ENCODE measurements at places on chromosomes 13 and 19. TPM values are rescaled to one million over a fixed set of nuclear protein-coding genes. Genes with fewer than 3 reads are reported as not detected.

PRTN3 gene
- not detected for total RNA-seq

RPL13A gene
- total RNA-seq, result 3,221 TPM

C19orf85 gene
- not detected for total RNA-seq

ATP7B gene
- total RNA-seq, result 0.91 TPM

KLF2 gene
- 2.7 TPM for total RNA-seq

THSD8 gene
- total RNA-seq, result 29.8 TPM

RASAL3 gene
- 107 TPM for total RNA-seq

DNA sequence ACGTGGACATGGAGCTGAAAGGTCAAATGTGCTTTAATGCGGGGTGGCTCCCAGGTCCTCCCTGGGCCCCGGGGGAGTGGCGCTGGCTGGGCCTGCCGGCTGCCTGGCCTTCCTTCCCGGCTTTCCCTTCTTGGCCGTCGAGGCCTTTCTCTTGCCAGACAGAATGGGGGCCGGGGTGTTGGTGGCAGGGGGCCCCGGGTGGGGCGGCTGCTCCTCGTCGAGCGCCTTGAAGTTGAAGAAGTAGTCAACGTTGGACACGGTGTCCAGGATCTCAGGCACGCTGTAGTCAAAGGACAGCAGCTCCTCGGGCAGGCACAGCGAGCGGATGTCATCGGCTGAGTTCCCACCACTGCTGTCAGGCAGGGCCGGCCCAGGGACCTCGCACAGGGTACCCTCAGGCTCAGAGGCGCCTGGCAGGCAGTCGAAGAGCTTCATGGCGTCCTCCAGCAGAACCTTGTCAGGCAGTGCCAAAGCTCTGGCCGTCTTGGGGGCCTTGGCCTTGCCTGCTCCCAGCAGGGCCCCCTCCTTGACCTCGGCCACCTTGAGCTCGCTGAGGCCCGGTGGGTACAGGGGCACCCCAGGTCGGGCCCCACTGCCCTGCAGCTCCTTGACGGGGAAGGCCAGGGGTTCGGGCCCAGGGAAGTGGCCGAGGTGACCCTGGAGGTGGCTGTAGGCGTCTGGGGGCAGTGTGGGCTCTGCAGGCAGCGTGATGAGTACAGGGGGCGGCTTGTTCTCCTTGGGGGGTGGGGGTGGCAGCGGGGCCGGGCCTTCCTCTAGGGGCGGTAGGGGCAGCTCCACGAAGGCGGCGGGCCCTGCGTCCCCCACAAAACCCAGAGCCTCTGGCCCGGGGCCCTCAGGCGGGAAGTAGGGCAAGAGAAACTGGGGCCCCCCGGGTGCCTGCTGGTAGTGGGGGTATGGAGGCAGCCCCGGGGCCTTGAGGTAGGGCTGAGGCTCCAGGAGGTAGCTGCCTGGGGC lies 1.3 kb downstream of the PRR22 start:
- no peak for DNase-seq
- no peaks in the 10 kb centered on the region for H3K4me1 ChIP-seq
- no peaks in the 10 kb centered on the region for H3K27me3 ChIP-seq
- H3K27ac ChIP-seq, result no peak overlapping the region
- peaks cover 22% of the 10 kb centered on the region for H3K36me3 ChIP-seq

GRCh38 chr19:16085115-16085514 lies 8.8 kb downstream of the TPM4 start:
- DNase-seq, result no peak
- H3K4me3 ChIP-seq, result peak overlapping the region; percentile 76
- H3K4me1 ChIP-seq, result peaks cover 62% of the 10 kb centered on the region
- H3K27me3 ChIP-seq, result no peaks in the 10 kb centered on the region

- no peaks in the 10 kb centered on the region for H3K36me3 ChIP-seq
- no peak for DNase-seq
- no peaks in the 10 kb centered on the region for H3K27me3 ChIP-seq
- H3K4me3 ChIP-seq, result no peak overlapping the region
- H3K27ac ChIP-seq, result no peak overlapping the region
- no peaks in the 10 kb centered on the region for H3K4me1 ChIP-seq
Observed at GRCh38 chr13:64075543-64076271, 2660.1 kb upstream of the PCDH20 start.

DNA sequence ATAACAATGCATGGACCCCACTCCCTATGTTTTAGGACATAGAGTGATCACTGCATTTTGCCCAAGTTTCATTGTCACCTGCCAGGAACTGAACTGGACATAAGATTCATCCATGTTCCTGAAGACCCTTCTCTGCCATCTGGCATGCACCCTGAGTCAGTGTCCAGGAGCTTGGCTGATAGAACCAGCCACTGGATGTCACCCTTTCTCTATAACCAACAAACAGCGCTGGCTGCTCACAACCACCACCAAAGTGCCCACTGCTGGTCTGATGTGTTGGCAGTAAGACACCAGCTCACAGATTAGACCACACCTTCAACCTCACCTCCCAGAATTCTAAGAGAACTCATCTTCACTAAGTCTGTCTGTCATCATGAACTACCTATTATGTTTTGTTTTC lies 333.4 kb downstream of the ITGBL1 start:
- no peak overlapping the region for H3K4me3 ChIP-seq
- DNase-seq, result no peak
- H3K27me3 ChIP-seq, result no peaks in the 10 kb centered on the region
- H3K36me3 ChIP-seq, result no peaks in the 10 kb centered on the region
- no peaks in the 10 kb centered on the region for H3K4me1 ChIP-seq

GRCh38 chr19:12796146-12797071 lies 5.1 kb downstream of the JUNB start:
- peaks cover 26% of the 10 kb centered on the region for H3K4me1 ChIP-seq
- H3K27me3 ChIP-seq, result no peaks in the 10 kb centered on the region

- no peaks in the 10 kb centered on the region for H3K4me1 ChIP-seq
- no peak for DNase-seq
- no peak overlapping the region for H3K4me3 ChIP-seq
- H3K27ac ChIP-seq, result no peak overlapping the region
Observed at GRCh38 chr13:103547914-103548313, 481.7 kb upstream of the SLC10A2 start.

- DNase-seq, result peak; percentile 82
- H3K36me3 ChIP-seq, result peaks cover 38% of the 10 kb centered on the region
- peak within 1 kb of the TSS; percentile 98 for H3K27ac ChIP-seq
- H3K27me3 ChIP-seq, result no peaks in the 10 kb centered on the region
- peak within 1 kb of the TSS; percentile 96 for H3K4me3 ChIP-seq
Observed at GRCh38 chr19:55599842-55600661, at the start of gene ZNF524. TSS of gene ZNF524 (plus strand) at chr19:55600288. CDS start at chr19:55602113, 1,825 bp downstream.

DNA sequence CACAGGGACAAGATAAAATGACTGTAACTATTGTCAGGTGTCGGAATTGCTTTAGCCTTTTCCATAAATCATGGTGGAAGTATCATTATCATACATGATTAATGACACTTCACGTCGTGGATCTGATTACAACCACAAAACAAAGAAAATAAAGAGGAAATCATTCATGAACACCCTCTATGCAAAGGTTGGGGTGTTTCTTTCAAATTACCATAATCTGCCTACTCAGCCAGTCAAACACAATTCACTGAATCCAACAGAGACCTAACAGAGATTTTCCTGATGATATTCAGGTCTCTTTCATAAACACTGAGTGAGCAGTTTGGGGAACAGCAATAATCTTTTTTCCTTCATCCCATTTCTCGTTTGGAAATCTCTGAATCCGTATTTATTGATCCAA lies 625.6 kb downstream of the DCT start:
- H3K27ac ChIP-seq, result no peak overlapping the region
- H3K36me3 ChIP-seq, result no peaks in the 10 kb centered on the region
- H3K27me3 ChIP-seq, result no peaks in the 10 kb centered on the region
- H3K4me1 ChIP-seq, result no peaks in the 10 kb centered on the region
- no peak overlapping the region for H3K4me3 ChIP-seq

GRCh38 chr13:85538957-85539356 lies 260.3 kb downstream of the SLITRK6 start:
- H3K27ac ChIP-seq, result no peak overlapping the region
- no peak overlapping the region for H3K4me3 ChIP-seq
- DNase-seq, result no peak

DNA sequence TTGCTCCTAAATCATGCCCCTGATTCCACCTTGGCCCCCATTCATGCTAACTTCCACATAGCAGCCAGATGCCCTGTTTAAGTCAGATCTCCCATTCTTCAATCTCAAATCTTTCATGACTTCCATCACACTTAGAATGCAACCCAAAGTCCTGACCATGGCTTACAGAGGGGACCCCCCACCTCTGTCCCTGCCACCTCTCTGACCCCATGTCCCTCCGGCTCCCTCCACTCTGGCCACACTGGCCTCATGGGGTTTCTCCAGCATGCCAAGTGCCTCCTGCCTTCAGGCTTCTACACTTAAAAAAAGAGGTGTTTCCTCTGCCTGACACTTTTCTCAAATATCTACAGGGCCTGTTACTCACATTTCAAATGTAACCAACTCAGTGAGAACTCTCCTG lies 93.6 kb downstream of the C13orf42 start:
- H3K27me3 ChIP-seq, result peaks cover 18% of the 10 kb centered on the region
- no peaks in the 10 kb centered on the region for H3K4me1 ChIP-seq
- no peaks in the 10 kb centered on the region for H3K36me3 ChIP-seq
- H3K4me3 ChIP-seq, result no peak overlapping the region

DNA sequence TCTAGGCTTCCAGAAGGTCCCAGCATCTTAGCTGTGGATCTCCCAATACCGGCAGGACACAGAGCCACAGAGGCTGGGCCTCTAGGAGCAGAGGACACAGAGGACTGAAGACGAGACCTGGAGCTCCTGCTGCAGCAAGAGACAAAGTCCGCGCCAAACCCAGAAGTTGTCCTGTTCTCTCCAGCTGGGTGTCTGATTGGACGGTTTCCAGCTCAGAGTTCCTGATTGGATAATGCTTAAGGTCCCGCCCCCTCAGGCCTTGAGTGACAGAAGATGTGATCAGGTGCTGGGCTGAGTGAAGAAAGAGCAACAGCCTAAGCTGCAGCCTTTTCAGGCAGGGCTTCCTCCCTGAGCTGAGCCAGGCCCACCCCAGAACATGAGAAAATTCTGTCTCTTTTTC lies 59.9 kb upstream of the ZNF85 start:
- H3K27ac ChIP-seq, result no peak overlapping the region
- H3K27me3 ChIP-seq, result no peaks in the 10 kb centered on the region
- no peak overlapping the region for H3K4me3 ChIP-seq
- no peaks in the 10 kb centered on the region for H3K4me1 ChIP-seq

GRCh38 chr13:43191546-43191945 lies 168.2 kb downstream of the DNAJC15 start:
- H3K27me3 ChIP-seq, result peaks cover 2% of the 10 kb centered on the region
- H3K36me3 ChIP-seq, result no peaks in the 10 kb centered on the region
- H3K4me3 ChIP-seq, result no peak overlapping the region

GRCh38 chr13:104816726-104817125 lies 1718.7 kb downstream of the EFNB2 start:
- H3K4me3 ChIP-seq, result no peak overlapping the region
- no peak for DNase-seq
- H3K4me1 ChIP-seq, result no peaks in the 10 kb centered on the region
- no peaks in the 10 kb centered on the region for H3K36me3 ChIP-seq

- peaks cover 60% of the 10 kb centered on the region for H3K27me3 ChIP-seq
- peaks cover 13% of the 10 kb centered on the region for H3K4me1 ChIP-seq
- no peaks in the 10 kb centered on the region for H3K36me3 ChIP-seq
- DNase-seq, result peak; percentile 32
Observed at GRCh38 chr13:20161275-20161950, 561 bp upstream of the GJA3 start.

DNA sequence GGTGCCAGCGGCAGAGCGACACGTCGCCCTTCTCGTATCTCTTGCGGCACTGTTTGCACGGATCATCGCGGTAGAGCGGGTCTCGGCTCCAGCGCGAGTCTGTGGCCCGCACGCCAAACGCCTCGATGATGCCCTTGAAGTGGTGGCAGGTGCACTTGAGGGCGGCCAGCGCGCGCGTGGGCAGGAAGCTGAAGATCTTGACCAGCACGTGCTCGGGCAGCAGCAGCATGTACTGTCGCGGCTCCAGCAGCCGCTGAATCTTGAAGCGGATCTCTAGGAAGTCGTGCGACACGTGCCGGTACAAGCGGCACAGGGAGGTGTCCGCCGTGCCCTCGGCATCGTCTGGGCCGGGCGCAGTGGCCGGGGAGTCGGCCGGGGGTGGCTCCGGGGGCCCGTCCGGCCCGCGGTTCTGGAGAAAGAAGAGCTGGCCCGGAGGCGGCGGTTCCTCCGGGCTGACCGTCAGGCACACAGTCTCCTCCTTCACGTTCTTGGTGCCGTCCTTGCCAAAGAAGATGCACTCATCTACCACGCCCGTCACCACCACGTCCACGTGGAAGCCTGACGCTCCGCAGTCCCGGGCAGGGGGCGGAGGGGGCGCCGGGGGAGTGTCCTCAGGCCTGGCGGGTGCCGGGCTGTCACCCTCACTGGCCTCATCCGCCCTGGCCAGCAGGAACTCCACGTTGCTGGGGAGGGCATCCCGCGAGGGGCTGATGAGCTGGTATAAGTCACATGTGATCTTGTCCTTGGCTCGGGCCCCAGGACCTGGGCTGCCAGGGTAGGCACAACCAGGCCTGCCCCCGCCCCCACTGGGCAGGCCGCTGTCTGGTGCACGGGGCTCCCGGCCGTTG lies 18.6 kb downstream of the FBXO46 start:
- H3K27ac ChIP-seq, result no peak overlapping the region
- H3K4me3 ChIP-seq, result no peak overlapping the region
- H3K4me1 ChIP-seq, result peaks cover 14% of the 10 kb centered on the region
- H3K27me3 ChIP-seq, result no peaks in the 10 kb centered on the region

- no peak overlapping the region for H3K27ac ChIP-seq
- no peaks in the 10 kb centered on the region for H3K36me3 ChIP-seq
- H3K4me1 ChIP-seq, result no peaks in the 10 kb centered on the region
- no peak overlapping the region for H3K4me3 ChIP-seq
- DNase-seq, result no peak
Observed at GRCh38 chr13:76014406-76015318, 378.5 kb downstream of the LMO7 start.

- no peak overlapping the region for H3K4me3 ChIP-seq
- peaks cover 50% of the 10 kb centered on the region for H3K36me3 ChIP-seq
- DNase-seq, result no peak
Observed at GRCh38 chr13:72875233-72875632, 93.3 kb downstream of the PIBF1 start.

GRCh38 chr19:29640231-29640630 lies 25.0 kb upstream of the PLEKHF1 start:
- no peak overlapping the region for H3K27ac ChIP-seq
- DNase-seq, result no peak
- no peaks in the 10 kb centered on the region for H3K36me3 ChIP-seq
- H3K4me1 ChIP-seq, result peaks cover 7% of the 10 kb centered on the region
- H3K27me3 ChIP-seq, result peaks cover 13% of the 10 kb centered on the region
- no peak overlapping the region for H3K4me3 ChIP-seq

GRCh38 chr13:26614721-26615120 lies 57.2 kb downstream of the WASF3 start:
- H3K36me3 ChIP-seq, result no peaks in the 10 kb centered on the region
- H3K27me3 ChIP-seq, result peaks cover 10% of the 10 kb centered on the region
- no peak overlapping the region for H3K4me3 ChIP-seq
- no peak for DNase-seq
- no peak overlapping the region for H3K27ac ChIP-seq

GRCh38 chr19:50835785-50836542 lies 2.6 kb upstream of the KLK15 start:
- H3K27me3 ChIP-seq, result peaks cover 30% of the 10 kb centered on the region
- no peaks in the 10 kb centered on the region for H3K36me3 ChIP-seq
- peak overlapping the region; percentile 51 for H3K27ac ChIP-seq
- H3K4me1 ChIP-seq, result peaks cover 11% of the 10 kb centered on the region
- peak overlapping the region; percentile 79 for H3K4me3 ChIP-seq

Measured in activated T-helper 2 cell treated with anti-CD3 and anti-CD28 coated beads, Interferon-gamma antibody, Interleukin-2, Interleukin-4, amounts not matched to agents 10 μg/mL and 5 μg/mL and 100 μg/mL, durations not matched to agents 14 hours and 24 hours and 36 hours (primary cell).